ENCODE measurements at places on chromosomes 6 and 20. TPM values are rescaled to one million over a fixed set of nuclear protein-coding genes. Genes with fewer than 3 reads are reported as not detected.
A peak's percentile ranks its signal among the peaks of the same experiment; 100 is the strongest.

The SLC35F1 gene
- total RNA-seq: 2.7 TPM

- H3K36me3 ChIP-seq: no peaks in the 10 kb centered on the region
- no peak for DNase-seq
- H3K4me3 ChIP-seq: no peak overlapping the region
- no peaks in the 10 kb centered on the region for H3K4me1 ChIP-seq
- H3K27ac ChIP-seq: no peak overlapping the region
Measured at GRCh38 chr6:23180504-23181293, 611.3 kb downstream of the HDGFL1 start.

GRCh38 chr6:33202799-33203198, 1.7 kb upstream of the HSD17B8 start:
- no peak overlapping the region for H3K27ac ChIP-seq
- H3K4me3 ChIP-seq: no peak overlapping the region
- H3K36me3 ChIP-seq: no peaks in the 10 kb centered on the region
- DNase-seq: no peak
- H3K27me3 ChIP-seq: no peaks in the 10 kb centered on the region

DNA sequence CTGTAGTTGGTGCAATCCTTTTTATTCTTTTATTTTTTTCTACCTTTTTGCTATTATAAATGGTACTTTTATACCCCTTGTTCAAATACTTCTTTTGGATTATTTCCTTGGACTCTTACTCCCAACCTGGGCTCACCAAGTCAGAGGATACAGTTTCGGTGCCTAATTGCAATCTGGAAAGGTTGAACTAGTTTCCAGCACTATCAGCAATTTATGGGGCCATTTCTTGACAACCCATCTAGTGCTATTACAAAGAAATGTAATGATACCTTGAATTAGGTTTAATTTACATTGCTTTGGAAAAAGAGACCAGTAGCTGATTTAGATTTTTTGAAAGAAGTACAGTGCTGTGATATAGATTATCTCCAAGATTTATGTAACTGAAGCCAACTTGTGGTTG, 5.2 kb downstream of the PTPRA start:
- H3K27ac ChIP-seq: no peak overlapping the region
- peaks cover 60% of the 10 kb centered on the region for H3K4me1 ChIP-seq
- no peak for DNase-seq
- no peaks in the 10 kb centered on the region for H3K27me3 ChIP-seq
- H3K36me3 ChIP-seq: no peaks in the 10 kb centered on the region
- no peak overlapping the region for H3K4me3 ChIP-seq

- H3K27me3 ChIP-seq: no peaks in the 10 kb centered on the region
- DNase-seq: no peak
- no peaks in the 10 kb centered on the region for H3K36me3 ChIP-seq
- no peak overlapping the region for H3K4me3 ChIP-seq
- no peak overlapping the region for H3K27ac ChIP-seq
Measured at GRCh38 chr6:17591287-17591686, 8.8 kb upstream of the FAM8A1 start.

DNA sequence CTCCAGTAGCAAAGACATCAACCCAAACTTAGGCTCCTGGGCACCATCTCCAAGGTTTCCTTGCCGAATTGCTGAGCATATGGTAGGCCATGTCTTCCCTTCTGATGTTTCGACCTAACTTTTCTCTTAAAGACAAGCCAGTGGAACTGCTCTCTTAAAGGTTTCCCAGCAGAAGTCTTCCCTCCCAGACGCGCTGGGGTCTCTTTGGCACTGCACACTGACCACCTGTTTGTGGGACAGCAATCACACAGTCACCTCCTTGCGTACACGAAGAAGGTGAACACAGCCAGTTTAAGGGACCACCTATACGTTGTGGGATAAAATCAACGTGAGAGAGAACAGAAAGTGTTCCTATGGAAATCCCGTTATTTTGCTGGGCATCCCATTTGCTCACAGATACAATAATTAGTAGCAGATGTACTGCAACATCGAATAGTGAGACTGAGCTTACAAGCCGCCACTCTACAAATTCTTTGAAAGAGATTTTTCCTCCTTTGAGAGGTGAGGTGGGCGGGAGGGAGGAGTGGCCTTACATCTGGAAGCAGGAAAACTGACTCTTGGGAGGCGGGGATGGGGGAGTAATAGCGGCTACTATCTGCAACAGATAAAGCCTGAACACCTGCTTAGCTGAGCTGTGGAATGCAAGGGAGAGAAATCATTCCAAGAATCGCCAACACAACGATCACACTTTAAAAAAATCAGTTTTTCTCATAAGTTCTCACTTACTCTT, 9.9 kb downstream of the GRIK2 start:
- no peaks in the 10 kb centered on the region for H3K4me1 ChIP-seq
- no peak overlapping the region for H3K4me3 ChIP-seq
- H3K36me3 ChIP-seq: no peaks in the 10 kb centered on the region
- no peaks in the 10 kb centered on the region for H3K27me3 ChIP-seq
- DNase-seq: no peak

- no peaks in the 10 kb centered on the region for H3K36me3 ChIP-seq
- H3K4me1 ChIP-seq: no peaks in the 10 kb centered on the region
- no peak overlapping the region for H3K4me3 ChIP-seq
- DNase-seq: no peak
- H3K27me3 ChIP-seq: no peaks in the 10 kb centered on the region
Measured at GRCh38 chr6:132153221-132153898, 202.2 kb upstream of the CCN2 start.

The SRSF6 gene
- total RNA-seq: 112 TPM

The BACH2 gene
- total RNA-seq: 6.4 TPM

DNA sequence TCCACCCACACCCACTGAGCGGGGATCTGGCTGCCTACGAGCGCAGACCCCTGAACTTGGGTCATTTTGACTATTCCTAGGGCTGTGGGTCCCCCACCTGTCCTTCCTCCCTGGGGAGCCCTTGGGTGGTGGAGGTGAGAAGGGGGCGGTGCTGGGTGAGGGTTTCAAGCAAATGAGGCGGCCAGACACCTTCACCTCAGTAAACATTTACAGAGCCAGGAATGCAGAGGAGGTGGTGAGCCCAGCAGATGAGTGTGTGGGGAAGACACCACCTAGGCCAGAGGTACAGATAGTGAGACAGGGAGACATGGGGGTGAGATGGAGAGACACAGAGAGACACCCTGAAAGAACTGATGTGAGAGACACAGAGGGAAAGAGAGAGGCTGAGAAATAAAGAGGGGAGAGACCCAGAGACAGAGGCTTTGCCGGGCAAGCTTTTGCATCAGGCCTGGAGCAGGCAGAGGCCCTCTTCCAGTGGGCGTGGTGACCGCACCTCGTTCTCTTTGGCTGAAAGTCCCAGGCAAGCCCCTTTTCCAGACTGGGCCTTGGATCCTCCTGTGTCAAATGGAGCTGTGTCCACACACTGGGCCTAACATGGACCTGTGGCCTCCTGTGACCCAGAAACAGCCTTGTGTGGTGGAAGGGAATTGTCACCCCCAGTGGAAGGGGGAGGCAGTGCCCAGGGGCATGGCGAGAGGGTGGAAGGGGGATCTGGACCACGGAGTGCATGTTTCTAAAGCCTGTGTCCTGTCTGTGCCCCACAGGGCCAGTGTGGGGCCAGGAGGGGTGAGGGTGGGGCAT, 29.7 kb downstream of the CEBPB start:
- no peak for DNase-seq
- H3K4me3 ChIP-seq: no peak overlapping the region
- peak overlapping the region; percentile 39 for H3K27ac ChIP-seq
- H3K4me1 ChIP-seq: peaks cover 19% of the 10 kb centered on the region

The VSX1 gene
- total RNA-seq: not detected

DNA sequence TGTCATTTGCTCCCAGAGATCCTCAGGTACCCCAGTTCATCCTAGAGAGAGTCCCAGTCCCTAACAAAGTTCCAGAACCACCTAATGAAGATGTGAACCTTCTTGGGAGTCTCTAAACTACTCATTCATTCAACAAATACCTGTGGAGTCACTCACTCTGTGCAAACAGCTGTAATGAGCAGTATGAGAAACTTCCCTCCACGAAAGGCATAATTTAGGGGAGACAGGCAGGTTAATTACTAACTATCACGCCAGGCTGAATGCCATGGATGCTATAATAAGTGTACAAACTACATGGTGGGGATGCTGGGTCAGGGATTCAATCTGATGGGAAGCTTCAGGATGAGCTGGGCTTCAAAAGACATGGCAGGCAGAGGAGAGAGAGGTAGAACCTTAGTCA, 70.1 kb upstream of the AFDN start:
- peaks cover 6% of the 10 kb centered on the region for H3K4me1 ChIP-seq
- no peaks in the 10 kb centered on the region for H3K36me3 ChIP-seq
- no peak overlapping the region for H3K27ac ChIP-seq
- H3K4me3 ChIP-seq: no peak overlapping the region

GRCh38 chr20:25389401-25389857, 1.2 kb downstream of the ABHD12 start:
- H3K27ac ChIP-seq: peak overlapping the region; percentile 75
- H3K27me3 ChIP-seq: no peaks in the 10 kb centered on the region
- peak overlapping the region; percentile 82 for H3K4me3 ChIP-seq

DNA sequence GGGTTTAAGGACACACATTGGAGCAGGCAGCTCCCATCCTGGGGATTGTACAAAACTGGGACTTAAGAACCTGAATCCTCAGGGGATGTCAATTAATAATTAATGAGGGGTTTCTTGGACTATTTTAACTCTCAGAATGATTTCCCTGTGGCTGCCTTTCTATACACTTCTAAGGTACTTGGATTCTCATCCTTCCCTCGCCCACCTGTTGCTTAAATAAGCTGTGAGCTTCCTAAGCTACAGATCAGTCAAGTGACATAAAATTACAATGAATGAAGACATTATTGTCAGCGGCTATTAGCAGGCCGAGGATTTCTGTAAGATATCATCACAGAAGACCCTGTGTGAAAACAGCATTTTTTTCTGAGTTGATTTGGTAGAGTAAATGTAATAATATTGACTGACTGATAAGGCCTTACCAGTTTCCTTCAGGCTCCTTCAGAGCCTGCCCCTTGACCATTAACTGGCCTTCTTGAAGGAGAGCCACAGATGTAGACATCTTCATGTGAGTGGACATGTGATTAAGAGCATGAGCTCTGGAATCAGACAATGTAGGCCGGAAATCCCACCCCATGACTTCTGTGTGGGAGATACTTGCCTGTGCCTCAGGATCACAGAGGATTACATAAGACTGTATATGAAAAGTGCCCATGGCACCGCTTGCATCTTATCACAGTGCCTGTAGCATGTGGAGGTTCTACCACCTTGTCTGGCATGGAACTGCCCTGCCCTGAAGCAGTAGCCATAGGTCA, 101.7 kb downstream of the TULP4 start:
- no peaks in the 10 kb centered on the region for H3K27me3 ChIP-seq
- no peak overlapping the region for H3K4me3 ChIP-seq
- no peak for DNase-seq
- H3K36me3 ChIP-seq: peaks cover 12% of the 10 kb centered on the region
- H3K4me1 ChIP-seq: peaks cover 13% of the 10 kb centered on the region

The SOX18 gene
- 57.2 TPM for total RNA-seq

The SNTA1 gene
- total RNA-seq: 23.8 TPM

GRCh38 chr6:40543776-40544175, 43.4 kb downstream of the LRFN2 start:
- no peaks in the 10 kb centered on the region for H3K27me3 ChIP-seq
- H3K36me3 ChIP-seq: no peaks in the 10 kb centered on the region
- no peak for DNase-seq
- H3K4me3 ChIP-seq: no peak overlapping the region
- H3K4me1 ChIP-seq: no peaks in the 10 kb centered on the region

The GNAS gene
- 875 TPM for total RNA-seq

- H3K27ac ChIP-seq: no peak overlapping the region
- DNase-seq: no peak
- H3K36me3 ChIP-seq: no peaks in the 10 kb centered on the region
- H3K4me1 ChIP-seq: peaks cover 4% of the 10 kb centered on the region
- H3K4me3 ChIP-seq: no peak overlapping the region
Measured at GRCh38 chr20:9942736-9943135, 92.1 kb upstream of the ANKEF1 start.

- no peaks in the 10 kb centered on the region for H3K27me3 ChIP-seq
- no peaks in the 10 kb centered on the region for H3K4me1 ChIP-seq
- H3K27ac ChIP-seq: peak overlapping the region; percentile 38
- DNase-seq: no peak
- H3K4me3 ChIP-seq: no peak overlapping the region
Measured at GRCh38 chr6:129195643-129196042, 312.7 kb downstream of the LAMA2 start.

DNA sequence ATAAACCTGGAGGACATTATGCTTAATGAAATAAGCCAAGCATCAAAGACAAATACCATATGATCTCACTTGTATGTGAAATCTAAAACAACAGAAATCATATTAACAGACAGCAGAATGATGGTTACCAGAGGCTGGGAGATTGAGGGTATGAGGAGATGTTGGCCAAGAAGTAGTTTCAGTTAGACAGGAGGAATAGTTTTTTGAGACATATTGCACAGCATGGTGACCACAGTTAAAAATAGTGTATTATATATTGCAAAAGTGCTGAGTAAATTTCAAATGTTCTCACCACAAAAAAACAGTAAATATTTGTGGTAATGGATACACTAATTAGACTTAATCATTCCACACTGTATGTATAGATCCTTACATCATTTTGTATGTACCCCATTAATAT, 1.8 kb downstream of the GABRR1 start:
- H3K27me3 ChIP-seq: no peaks in the 10 kb centered on the region
- no peak overlapping the region for H3K27ac ChIP-seq
- DNase-seq: no peak
- H3K4me1 ChIP-seq: peaks cover 9% of the 10 kb centered on the region
- no peaks in the 10 kb centered on the region for H3K36me3 ChIP-seq

- H3K27ac ChIP-seq: no peak overlapping the region
- no peaks in the 10 kb centered on the region for H3K27me3 ChIP-seq
- DNase-seq: no peak
- no peaks in the 10 kb centered on the region for H3K36me3 ChIP-seq
Measured at GRCh38 chr6:109632405-109632804, 58.6 kb downstream of the AK9 start.

- H3K4me3 ChIP-seq: no peak overlapping the region
- H3K36me3 ChIP-seq: no peaks in the 10 kb centered on the region
- no peak overlapping the region for H3K27ac ChIP-seq
- DNase-seq: no peak
- peaks cover 14% of the 10 kb centered on the region for H3K4me1 ChIP-seq
Measured at GRCh38 chr6:43999628-44000027, 127.6 kb downstream of the MRPL14 start.

The SLC17A3 gene
- total RNA-seq: not detected

- no peaks in the 10 kb centered on the region for H3K36me3 ChIP-seq
- H3K4me3 ChIP-seq: no peak overlapping the region
- no peaks in the 10 kb centered on the region for H3K27me3 ChIP-seq
Measured at GRCh38 chr20:13396022-13396421, 174.9 kb downstream of the ISM1 start.

The NOTCH4 gene
- 18.2 TPM for total RNA-seq

- H3K27ac ChIP-seq: no peak overlapping the region
- no peak overlapping the region for H3K4me3 ChIP-seq
- no peaks in the 10 kb centered on the region for H3K27me3 ChIP-seq
- H3K36me3 ChIP-seq: no peaks in the 10 kb centered on the region
Measured at GRCh38 chr20:22369100-22369499, 215.3 kb downstream of the FOXA2 start.

- no peak overlapping the region for H3K27ac ChIP-seq
- no peaks in the 10 kb centered on the region for H3K36me3 ChIP-seq
- DNase-seq: no peak
- no peak overlapping the region for H3K4me3 ChIP-seq
- peaks cover 8% of the 10 kb centered on the region for H3K4me1 ChIP-seq
- no peaks in the 10 kb centered on the region for H3K27me3 ChIP-seq
Measured at GRCh38 chr6:169972101-169972651, 220.8 kb downstream of the ERMARD start.

- no peak for DNase-seq
- no peak overlapping the region for H3K4me3 ChIP-seq
Measured at GRCh38 chr6:168238159-168238909, 81.2 kb downstream of the DACT2 start.

- no peaks in the 10 kb centered on the region for H3K36me3 ChIP-seq
- DNase-seq: no peak
- H3K27ac ChIP-seq: no peak overlapping the region
- H3K27me3 ChIP-seq: no peaks in the 10 kb centered on the region
Measured at GRCh38 chr6:1770968-1771723, 161.4 kb downstream of the FOXC1 start.

The TMEM200A gene
- 3.9 TPM for total RNA-seq

All from vagina (tissue), 2 donors.